ENCODE measurements at places on chromosomes 12 and 14.

DNA sequence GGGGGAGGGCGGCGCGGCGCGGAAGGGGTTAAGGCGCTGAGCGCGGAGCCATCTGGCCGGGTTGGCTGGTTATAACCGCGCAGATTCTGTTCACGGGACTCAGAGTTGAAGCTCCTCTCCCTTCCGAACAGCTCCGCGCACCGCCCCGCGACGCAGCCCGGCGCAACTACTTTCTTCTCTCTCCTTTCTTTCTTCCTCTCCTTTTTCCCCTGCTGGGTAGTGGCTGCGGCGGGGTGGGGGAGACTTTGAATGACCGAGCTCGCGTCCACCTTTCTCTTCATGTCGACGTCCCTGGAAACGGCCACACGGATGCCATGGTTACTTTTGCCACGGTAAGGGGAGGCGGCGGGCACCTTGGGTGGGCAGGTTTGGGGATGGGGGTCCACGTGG, at the start of gene NTF3:
NTF3 (plus strand) TSS at position 98 of the 390 bp plus-strand sequence; CDS start at position 315, 217 bp downstream.
- DNase-seq: no peak

- DNase-seq: no peak
These were observed 94.9 kb downstream of the ELK3 start for GRCh38 chr12:96289067-96289466.

- DNase-seq: no peak
These were observed 5.9 kb downstream of the GSG1 start for GRCh38 chr12:13097491-13098011.

GRCh38 chr12:132374612-132375445, 45.4 kb upstream of the GALNT9 start:
- no peak for DNase-seq

GRCh38 chr12:19755136-19755535, 315.8 kb downstream of the AEBP2 start:
- no peak for DNase-seq

GRCh38 chr12:106582641-106583230, at the start of gene RFX4:
RFX4 (plus strand) TSS chr12:106583004; CDS start chr12:106583321, 317 bp downstream.
- peak; percentile 29 for DNase-seq

- no peak for DNase-seq
These were observed 49.2 kb downstream of the DUSP16 start for GRCh38 chr12:12513416-12514006.

GRCh38 chr14:31530136-31530535, 31.1 kb upstream of the NUBPL start:
- no peak for DNase-seq

DNA sequence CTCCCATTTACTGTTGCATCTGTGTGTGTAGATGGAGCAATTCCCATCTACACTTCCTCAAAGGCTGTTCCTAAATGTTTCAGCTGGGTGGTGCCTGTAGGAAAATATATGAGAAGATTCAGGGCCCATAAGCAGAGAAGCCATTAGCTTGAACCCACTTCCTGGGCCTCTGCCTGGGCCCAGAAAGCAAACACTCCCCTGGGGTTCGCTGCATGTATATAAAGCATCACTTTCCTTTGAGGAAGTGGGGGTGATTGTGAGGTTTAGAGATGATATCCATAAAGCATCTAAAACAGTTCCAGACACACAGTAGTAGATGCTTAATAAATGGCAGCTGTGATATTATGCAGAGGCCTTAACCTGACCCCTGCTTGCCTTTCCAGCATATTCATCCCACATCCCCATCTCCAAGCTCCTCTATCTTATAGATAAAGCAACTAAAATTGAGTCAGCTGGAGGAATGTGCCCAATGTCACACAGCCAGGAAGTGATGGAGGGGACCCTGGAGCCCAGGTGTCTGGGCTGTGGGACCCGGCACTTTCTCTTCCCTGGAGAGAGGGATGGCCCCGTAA, 280.0 kb upstream of the CRY1 start:
- no peak for DNase-seq

DNA sequence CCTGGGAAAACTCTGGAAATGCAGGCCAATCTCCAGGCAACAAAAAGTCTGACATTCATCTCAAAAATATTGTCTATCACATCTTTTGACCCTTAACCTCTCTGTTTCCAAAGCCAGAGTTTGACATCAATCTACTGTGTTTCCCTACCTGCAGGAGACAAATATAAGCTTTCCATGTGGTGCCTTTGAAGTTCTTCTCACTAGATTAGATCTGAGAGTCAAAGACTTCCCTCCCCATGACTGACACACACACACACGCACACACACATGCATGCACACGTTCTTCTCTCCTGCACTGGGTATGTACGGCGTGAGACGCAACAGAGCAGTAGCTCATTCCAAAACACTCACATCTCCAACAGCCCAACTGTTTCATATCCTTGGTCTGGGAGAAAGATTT, 8.1 kb upstream of the ITPR2 start:
- DNase-seq: no peak

Data from NCI-H774 (cell line).